ENCODE measurements at places on chromosomes 2 and 18. TPM values are rescaled to one million over a fixed set of nuclear protein-coding genes. Genes with fewer than 3 reads are reported as not detected.

GRCh38 chr2:240599141-240599583, 12.6 kb downstream of the CAPN10 start:
- H3K4me3 ChIP-seq = no peak overlapping the region
- no peaks in the 10 kb centered on the region for H3K4me1 ChIP-seq
- H3K36me3 ChIP-seq = no peaks in the 10 kb centered on the region

ALPI gene
- not detected for total RNA-seq

GRCh38 chr2:208268156-208268952, 2.3 kb downstream of the PIKFYVE start:
- no peak for DNase-seq
- H3K36me3 ChIP-seq = peaks cover 15% of the 10 kb centered on the region
- H3K4me1 ChIP-seq = peaks cover 12% of the 10 kb centered on the region
- no peak overlapping the region for H3K27ac ChIP-seq

ACADL gene
- total RNA-seq = 0.09 TPM

All from neural progenitor cell (in vitro differentiated cells).